ENCODE measurements at places on chromosomes 5 and 9.

- no peak for DNase-seq
Measured at GRCh38 chr5:92992073-92992472, 588.9 kb downstream of the NR2F1-AS1 start.

- peak; percentile 30 for DNase-seq
Measured at GRCh38 chr5:18314192-18314778, 680.0 kb downstream of the TAF11L14 start.

GRCh38 chr9:73402081-73403028 is 250.7 kb downstream of the ANXA1 start:
- DNase-seq, result no peak

DNA sequence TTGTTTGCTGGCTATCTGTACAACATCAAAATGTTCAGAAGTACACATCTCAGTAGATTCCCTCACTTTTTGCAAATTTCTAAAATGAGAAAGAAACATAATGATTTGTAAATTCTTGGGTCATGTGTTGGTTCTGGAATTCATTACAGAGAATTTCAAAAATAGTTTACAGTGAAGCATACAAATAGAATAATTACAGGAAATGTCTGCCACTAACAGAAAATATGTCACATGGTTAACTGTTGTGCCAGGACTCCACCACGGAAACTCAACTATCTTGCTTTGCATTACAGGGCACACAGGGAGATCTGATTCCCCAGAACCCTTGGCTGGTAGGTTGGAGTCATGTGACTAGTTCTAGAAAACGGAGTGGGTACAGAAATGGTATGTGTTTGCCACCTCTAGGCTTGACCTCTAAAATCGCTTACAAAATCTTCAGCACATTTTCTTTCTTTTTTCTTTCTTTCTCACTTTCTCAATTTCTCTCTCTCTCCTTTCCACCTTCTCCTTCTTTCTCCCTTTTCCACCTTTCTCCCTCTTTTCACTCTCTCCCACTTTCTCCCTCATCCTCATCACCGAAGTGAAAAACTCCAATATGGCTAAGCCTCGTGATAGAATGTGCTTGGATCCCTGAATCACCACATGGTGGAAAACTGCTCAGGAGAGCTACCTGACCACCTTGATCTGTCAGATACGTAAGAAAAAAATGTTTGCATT is 32.4 kb downstream of the RASEF start:
- no peak for DNase-seq

GRCh38 chr9:89304834-89305188 is 6.2 kb upstream of the CKS2 start:
- no peak for DNase-seq

DNA sequence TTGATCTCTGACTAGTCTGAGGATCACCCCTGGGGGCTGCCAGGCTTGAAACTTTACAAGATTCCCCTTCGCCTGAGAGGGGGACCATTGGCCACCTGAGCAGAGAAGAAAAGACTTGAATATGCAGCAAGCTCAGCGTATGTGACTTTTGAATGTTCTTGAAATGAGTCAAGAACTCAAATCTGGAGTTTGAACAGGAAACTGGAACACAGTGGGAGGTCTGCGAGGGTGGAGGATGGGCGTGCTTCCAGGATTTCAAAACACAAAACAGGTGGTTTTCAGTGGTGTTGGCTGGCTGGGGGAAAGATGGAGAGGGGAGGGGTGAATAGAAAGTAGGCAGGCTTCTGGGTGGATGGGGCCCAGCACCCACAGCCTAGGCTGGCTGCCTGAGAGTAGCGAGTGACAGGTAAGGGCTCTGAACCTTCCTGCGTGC is 40.6 kb downstream of the TMEM174 start:
- peak; percentile 45 for DNase-seq

DNA sequence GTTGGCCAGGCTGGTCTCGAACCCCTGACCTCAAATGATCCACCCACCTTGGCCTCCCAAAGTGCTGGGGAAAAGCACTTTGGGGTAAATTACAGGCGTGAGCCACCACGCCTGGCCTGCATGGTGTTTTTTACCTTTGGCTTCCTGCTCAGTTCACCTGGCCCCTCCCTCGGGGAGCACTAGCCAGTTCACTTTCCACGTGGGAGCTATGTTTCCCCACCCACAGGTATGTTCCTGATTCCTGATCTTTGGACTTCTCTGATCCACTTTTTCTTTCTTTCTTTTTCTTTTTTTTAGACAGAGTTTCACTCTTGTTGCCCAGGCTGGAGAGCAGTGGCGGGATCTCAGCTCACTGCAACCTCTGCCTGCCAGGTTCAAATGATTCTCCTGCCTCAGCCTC is 15.8 kb downstream of the DAB2IP start:
- DNase-seq, result no peak

DNA sequence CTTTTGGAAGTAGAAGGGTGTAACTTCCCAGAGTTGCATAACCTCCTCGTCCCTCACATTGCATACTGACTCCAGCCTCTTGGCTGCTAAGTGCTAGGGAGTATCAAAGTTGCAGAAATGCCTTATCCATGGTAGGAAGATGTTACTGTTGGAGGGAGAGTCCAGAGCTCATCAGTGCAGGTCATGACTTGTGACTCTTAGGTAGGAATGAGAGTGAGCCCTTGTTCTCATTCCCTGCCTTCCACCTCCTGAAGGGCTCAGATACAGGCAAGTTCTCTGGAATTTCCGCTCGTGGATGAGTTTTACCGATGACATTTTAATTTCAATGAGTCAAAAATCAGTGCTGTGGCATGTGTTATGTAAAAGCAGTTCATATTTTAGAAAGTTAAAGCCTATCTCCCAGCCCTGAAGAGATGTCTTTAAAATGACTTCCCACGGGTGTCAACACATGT is 17.0 kb downstream of the IRX1 start:
- DNase-seq, result peak; percentile 59

- DNase-seq, result no peak
Measured at GRCh38 chr9:19208653-19209052, 21.8 kb upstream of the DENND4C start.

DNA sequence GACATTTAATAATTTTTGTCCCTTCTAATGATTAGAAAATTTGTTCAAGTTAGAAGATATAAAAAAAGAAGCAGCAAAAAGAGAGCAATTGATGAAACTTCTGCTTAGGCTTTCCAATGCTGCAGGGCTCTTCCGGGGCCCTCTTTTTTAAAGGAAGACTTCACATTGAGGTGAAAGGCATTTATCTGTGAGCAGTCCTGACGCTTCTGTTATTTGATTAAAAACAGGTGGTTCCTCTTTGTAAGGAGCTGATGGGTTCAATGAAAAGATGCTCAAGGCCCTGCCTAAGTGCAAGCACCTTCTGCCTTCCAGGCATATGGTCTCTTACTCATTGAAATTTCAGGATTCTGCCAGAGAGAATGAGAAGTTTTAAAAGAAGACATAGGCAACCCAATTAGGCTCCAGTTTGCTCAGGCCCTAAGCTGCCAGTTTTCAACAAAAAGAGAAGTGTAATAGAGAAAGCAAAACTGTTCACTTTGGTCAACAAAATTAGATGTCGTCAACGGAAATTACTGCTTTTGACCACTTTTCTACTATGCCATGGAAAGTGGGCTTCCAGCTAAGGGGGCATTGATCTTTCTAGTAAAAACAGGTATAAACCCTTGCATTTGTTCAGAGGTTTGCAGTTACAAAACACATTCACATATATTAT is 100.2 kb downstream of the INSYN2B start:
- no peak for DNase-seq

DNA sequence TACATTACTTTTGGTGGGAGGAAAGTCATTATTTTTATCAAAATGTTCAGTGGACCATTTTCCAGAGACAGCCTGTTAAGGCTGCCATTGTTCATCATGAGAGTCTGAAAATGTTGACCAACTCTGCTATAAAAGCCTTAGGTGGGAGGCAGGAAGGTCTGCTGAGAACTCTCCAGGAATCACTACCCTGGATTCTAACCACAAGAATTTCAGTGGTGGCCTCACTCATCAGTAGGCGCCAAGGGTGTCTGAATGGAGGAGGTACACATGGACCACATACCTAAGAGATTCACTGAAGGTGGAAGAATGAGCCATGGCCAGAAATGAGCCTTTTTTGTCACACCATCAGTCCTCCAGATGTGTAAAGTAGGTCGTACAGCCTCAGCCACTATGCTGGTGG is 21.0 kb upstream of the TLX3 start:
- DNase-seq, result no peak

GRCh38 chr9:130890870-130891687 is 5.5 kb downstream of the QRFP start:
- no peak for DNase-seq

DNA sequence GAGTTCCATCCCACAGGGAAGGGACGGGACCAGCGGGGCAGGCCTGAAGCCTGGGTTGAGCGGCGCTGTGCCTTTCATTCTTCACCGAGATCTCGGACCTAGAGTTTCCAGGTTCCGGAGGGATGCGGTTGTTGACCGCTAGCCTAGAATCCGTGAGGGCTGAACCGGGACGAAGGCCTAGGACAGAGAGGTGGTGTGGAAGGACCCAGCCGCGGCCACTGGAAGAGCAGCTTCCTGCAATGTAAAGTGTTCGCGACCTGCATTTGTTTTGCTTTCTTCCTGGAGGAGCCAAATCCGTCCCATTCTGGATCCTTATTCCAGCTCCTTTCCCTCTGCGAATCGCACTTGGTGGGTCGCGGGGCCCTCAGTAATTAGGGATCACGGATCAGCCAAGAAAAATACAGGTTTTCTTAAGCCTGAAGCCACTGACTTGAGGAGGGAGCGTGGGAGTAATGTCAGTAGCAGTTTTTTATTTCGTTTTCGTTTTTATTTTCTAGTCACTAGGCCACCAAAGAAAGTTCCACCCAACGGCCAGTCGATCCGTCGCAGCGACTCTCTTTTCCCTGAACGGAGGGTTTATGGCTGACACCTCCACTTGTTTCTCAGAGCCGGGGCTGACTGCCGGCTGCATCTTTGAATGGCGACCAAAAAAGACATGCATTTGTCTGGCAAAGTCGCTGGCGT is 48.6 kb downstream of the ANXA2R start:
- DNase-seq, result no peak

DNA sequence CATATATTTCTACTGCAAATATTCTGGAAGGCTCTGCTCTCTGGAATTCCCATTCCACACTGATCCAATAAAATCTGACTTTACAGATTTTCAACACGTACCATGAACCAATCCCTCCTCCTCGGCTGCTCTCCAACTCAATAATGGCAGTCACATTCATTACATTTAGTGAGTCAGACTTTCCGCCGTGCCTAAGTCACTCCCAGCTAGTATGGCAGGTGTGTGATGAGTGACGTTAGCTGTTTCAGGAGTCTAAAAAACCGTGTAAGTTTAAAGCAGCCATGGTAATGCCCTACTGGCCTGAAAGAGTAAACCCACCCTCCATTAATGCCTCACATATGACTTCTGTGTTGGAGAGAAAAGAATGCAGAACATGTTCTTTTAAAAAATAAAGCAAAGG is 3.3 kb downstream of the FBN2 start:
- no peak for DNase-seq

DNA sequence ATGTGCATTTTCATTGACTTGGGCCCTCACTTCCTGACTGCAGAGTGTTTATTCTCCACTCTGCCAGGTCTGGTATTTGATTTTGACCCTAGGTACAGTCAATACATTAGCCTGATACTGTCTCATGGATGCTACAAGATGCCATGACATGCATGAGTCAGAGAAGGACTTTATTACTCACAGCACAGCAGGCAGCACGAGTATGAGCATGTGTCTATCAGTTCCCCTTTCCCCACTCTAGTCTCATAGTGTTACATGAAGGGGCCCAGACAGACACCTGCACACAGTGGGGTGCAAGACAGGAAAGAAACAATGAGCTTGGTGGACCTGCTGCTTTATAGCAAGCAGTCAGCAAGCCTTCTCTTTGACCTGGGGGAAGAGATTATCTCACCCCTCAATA is 19.6 kb downstream of the ITGA2 start:
- peak; percentile 25 for DNase-seq

DNA sequence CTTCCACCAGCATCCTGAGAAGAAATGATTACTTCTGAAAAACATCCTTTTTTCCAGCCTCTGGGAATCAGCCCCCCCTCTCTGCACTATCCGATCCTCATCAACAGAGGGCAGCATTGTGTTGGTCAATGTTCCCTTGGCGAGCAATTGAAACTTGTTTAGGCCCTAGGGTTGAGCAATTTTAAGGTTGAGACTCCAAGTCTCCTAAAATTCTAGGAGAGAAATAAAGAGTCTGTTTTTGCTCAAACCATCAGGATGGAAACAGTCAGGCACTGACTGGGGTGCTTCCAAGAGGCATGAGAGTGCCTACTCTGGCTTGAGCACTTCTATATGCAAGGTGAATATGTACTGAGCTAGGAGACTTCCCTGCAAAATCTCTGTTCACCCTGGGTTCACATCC is 12.4 kb upstream of the CYFIP2 start:
- peak; percentile 89 for DNase-seq

- DNase-seq, result no peak
Measured at GRCh38 chr5:172618574-172619365, 22.3 kb upstream of the NEURL1B start.

GRCh38 chr5:1294206-1294834 is 548 bp downstream of the TERT start:
- DNase-seq, result no peak

GRCh38 chr9:137073992-137074399 is 3.3 kb upstream of the UAP1L1 start:
- DNase-seq, result no peak

- DNase-seq, result peak; percentile 10
Measured at GRCh38 chr5:155485386-155485785, 471.8 kb downstream of the KIF4B start.

GRCh38 chr5:176545737-176546509 is 3.2 kb upstream of the CDHR2 start:
- DNase-seq, result no peak

DNA sequence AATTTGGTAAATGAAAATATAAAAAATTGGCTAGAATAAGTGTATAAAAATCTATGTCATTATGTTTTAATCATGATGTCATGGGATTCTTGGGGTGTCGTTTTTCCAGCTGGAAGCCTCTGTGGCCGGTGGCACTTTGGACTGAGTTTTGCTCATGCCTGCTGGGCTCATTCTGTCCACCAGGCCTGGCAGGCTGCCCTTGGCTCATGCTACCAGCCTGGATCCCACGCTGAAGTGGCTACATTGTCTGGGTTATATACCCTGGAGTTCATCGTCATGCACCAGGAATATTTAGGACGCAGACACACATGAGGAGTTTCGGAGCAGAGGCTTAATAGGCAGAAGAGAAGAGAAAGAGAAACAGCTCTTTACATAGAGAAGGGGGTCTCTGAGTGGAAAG is 1913.7 kb upstream of the WWC1 start:
- no peak for DNase-seq

- DNase-seq, result no peak
Measured at GRCh38 chr5:17150531-17150930, 66.9 kb upstream of the BASP1 start.

DNA sequence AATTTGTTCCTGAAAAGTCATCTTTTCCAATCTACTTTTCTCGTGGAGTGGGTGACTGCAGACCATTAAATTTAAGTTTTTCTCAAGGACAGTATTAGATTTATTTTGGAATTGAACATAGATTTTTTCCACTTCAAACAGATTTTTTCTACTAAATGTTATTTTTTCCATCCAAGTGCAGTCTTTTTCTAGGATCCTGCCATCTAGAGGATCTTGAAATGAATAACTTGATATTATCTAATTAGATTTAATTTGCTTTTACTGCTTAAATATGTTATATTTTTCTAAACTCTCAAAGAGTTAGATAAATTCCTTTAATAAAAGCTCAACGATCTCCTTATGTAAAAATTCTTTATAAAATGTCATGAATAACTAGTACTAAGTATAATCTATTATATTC is 136.9 kb upstream of the PRR16 start:
- DNase-seq, result no peak

GRCh38 chr9:129121483-129121882 is 10.3 kb downstream of the PTPA start:
- peak; percentile 24 for DNase-seq

- no peak for DNase-seq
Measured at GRCh38 chr5:114238771-114239313, 123.0 kb upstream of the KCNN2 start.

All from AG20443 (cell line).